ENCODE measurements at places on chromosomes 2 and 18. TPM values are rescaled to one million over a fixed set of nuclear protein-coding genes. Genes with fewer than 3 reads are reported as not detected.
A peak's percentile ranks its signal among the peaks of the same experiment; 100 is the strongest.

The KCNJ3 gene
- 2.4 TPM for total RNA-seq

The MYO3B gene
- total RNA-seq, result 3.9 TPM

The ABI2 gene
- total RNA-seq, result 34.7 TPM

The RTP5 gene
- total RNA-seq, result 0.24 TPM

The TUBB8B gene
- not detected for total RNA-seq

The SERPINB12 gene
- total RNA-seq, result 0.96 TPM

- no peak for DNase-seq
Measured at GRCh38 chr2:201866643-201867473, 60.5 kb downstream of the CDK15 start.

DNA sequence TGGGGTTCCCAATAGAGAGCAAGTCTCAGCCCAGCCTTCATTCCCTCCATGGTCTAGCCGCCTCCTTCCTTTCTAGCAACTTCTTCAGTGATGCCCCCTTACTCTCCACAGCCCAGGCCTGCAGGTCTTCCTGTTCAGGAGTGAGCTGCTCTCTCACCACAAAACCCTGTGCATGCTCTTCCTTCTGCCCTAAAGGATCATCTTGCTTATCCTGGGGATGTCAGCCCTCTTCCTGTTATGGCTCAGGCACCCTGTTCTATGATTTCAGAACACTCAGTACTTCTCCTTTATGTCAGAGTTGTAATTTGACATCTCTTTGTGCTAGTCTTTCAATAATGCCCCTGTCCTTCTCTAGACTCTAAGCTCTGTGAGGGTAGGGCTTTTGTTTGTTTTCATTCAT is 19.4 kb downstream of the TMEM178A start:
- DNase-seq, result no peak

DNA sequence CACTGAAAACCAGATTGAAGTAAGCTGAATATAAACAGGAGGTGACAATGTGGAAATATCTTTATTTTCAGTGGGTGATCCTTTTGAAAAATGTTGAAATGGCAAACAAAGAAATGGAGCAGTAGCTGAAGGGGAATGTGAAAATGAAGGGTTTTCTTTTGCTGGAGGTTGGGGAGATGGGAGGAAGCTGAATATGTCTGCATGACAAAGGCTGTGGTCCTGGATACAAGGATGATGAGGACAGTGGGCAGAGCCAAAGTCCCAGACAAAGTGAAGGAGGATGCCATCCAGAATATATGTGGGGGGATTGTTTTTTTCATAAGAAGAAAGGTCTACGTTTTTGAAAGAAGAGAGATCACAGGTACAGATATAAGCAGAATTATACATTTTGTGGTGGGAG is 6.7 kb downstream of the ALS2 start:
- DNase-seq, result no peak

DNA sequence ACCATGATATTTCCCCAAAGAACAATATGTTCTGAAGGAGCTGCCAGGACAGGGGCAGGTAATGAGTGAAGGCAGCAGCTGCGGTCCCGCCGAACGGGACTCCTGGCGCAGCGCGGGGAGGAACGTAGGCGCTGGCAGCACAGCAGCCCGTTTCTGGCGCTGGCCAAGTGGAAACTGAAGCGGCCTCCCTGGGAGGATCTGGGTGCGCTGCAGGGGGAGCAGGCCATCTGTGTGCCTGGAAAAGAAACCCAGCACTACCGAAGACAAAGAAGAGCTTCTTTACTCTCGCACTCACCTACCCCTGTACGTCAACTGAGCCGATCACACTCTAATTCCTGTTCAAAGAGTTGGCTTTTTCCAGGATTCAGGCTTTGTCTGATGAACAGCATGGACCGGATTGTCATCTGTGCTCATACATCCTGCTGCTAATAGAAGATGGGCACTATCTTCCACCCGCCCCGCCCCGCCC is 11.8 kb downstream of the G6PC2 start:
- DNase-seq, result peak; percentile 22

GRCh38 chr2:183383854-183384253 is 259.6 kb downstream of the NUP35 start:
- DNase-seq, result no peak

- DNase-seq, result peak; percentile 11
Measured at GRCh38 chr18:32372381-32373061, 98.2 kb downstream of the GAREM1 start.

DNA sequence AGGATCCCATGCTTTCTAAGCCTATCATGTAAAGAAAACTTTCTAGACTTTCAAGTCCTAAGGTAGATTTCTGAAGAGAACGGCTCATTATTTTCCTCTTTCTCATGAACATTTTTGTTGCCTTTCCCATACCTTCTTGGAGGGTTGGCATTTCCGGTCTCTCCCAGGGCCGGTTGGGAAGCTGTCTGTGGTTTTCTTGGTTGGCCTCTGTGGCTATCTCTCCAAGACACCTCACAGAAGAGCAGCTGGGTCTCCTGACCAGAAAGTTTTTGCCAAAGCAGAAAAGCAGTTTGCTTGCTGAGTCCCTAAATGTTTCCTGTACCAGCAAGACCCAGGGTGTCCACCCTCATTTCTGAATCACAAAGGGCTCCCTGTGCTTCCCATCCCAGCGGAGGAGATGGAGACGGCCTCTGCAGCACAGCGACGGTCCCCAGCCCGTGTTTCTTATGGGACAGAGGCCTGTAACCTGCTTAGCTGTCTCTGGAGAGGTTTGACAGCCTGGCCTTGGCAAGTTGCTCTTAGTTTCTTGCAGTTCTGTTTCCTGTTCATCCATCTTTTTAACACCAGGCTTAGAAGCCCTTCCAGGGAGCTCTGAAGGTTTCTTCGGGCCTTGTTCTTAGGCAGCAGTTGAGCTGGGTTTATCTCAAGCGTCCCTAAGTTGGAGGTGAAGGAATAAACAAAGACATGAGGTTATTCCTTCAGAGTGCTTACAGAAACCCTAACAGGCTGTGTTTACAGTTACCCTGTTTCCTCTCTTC is 39.8 kb downstream of the GREB1 start:
- no peak for DNase-seq

DNA sequence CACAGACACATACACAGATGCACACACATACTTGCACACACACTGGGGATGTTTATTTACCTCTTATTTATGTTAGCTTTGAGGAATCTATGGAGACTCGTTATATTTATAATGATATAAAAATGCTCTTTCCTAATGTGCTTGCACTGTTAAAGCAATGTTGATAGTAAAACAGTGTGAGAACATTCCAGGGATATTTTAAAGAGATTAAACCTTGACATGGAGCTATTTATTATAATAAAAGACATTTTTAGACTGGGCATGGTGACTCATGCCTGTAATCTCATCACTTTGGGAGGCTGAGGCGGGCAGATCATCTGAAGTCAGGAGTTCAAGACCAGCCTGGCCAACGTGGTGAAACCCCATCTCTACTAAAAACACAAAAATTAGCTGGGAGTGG is 557.3 kb upstream of the ZNF804A start:
- peak; percentile 32 for DNase-seq

DNA sequence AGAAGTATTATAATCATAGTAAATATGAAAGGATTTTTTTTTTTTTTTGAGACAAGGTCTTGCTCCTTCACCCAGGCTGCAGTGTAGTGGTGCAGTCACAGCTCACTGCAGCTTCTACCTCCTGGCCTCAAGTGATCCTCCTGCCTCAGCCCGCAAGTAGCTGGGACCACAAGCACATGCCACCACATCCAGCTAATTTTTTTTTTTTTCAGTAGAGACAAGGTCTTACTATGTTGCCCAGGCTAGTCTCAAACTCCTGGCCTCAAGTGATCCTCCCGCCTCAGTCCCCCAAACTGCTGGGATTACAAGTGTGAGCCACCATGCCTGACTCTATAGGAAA is 301.6 kb upstream of the STON1 start:
- no peak for DNase-seq

DNA sequence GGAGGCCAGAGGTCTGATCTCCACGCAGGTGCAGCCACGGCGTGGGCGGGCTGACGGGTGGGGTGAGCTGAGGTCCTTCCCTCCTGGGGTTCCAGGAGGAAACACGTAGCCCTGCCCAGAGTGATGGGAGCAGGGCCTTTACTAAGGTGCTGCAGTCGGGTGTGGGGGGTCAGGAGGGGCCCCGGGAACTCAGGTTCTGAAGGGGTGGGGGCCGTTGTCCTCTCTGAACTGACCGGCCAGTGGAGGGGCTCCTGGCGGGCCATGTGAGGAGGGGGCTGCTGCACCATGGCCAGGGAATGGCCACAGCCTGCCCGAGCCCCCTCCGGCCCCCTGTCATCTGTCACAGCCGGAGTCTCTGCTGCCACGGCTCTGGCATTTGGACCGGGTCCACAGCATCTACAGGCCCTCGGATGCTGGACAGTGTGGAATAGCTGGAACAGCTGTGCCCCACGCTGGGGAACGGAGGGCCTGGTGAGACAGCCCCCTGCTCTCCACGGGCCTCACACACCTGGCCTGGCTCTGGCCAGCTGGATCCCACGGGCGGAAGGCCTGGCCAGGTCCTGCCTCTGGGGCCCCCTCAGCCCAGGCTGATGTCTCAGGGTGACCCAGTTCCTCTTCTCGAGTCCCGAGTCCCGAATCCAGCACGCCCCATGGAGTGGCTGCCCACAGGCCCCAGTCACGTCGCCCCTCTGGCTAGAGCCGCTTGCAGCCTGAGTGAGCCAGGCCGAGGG is 145.6 kb upstream of the GPC1 start:
- no peak for DNase-seq

- DNase-seq, result peak; percentile 13
Measured at GRCh38 chr2:18883616-18884456, 294.5 kb upstream of the NT5C1B start.

DNA sequence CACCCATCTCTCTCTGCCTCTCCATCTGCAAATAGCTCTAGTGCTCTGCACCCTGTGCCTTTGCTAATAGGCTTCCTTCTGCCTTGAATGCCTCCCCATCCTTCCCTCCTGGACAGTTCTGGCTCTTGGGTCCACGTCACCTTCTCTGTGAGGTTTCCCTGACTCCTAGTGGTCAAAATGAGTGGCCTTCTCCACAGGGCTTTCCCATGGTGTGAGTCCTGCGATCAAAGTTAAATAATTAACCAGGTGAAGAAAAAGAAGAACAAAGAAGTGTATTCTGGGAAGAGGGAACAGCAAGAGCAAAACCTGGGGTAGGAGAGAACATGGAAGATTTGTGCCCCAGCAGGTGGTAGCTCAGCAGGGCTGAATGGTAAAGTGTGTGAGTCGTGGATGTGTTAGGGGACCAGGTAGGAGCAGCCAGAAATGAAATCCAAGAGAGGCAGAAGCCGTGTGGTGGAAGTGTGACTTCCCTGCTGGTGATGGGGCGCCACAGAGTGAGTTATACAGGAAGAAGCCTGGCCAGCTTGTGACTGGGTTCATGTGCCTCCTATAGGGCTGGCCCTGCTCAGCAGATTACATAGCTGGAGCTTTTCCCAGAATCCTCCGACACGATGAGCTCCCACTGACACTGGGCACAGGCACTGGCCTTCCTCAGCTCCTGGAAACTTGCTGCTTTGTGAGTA is 93.8 kb upstream of the LDAH start:
- DNase-seq, result peak; percentile 69

GRCh38 chr2:211434773-211435172 is 878.4 kb downstream of the CPS1 start:
- no peak for DNase-seq

- no peak for DNase-seq
Measured at GRCh38 chr18:50008306-50008705, 186.6 kb downstream of the MYO5B start.

DNA sequence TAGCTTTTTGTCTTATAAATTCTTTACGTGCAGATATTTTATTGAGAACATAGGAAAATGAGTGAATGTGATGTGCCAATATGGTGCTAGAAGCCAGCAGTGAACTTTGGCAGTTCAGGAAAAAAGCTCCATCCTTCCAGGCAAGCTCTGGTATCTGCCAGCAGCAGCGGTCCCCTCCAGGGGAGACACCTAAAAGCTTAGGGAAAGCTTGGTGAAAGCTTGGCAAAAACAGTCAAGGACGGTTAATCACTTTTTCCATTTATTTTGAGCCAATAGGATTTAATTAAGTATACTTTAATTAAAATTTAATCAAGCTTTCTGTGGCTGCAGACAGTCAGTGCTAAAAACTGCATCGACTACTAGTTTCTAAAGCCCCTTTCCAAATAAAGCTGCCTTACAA is 60.4 kb downstream of the PID1 start:
- no peak for DNase-seq

DNA sequence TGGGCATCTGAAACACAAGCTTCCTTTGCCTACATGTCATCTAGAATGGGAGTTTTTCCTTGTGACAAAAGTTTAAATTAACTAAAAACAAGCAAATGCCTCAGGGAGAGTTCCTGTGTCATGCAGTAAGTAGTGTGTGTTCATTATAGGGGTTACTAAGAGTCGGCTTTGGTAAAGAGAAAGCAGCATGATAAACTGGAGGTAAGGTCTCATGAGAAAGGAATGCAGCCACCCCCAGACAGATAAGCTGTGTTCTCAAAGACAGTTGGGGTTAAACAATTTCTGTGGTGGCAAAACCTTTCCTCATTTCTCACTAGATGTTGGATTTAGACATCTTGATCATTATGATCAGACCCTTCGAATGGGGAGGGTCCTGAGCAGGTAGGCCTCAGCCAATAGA is 129.7 kb downstream of the MAP4K4 start:
- peak; percentile 82 for DNase-seq

DNA sequence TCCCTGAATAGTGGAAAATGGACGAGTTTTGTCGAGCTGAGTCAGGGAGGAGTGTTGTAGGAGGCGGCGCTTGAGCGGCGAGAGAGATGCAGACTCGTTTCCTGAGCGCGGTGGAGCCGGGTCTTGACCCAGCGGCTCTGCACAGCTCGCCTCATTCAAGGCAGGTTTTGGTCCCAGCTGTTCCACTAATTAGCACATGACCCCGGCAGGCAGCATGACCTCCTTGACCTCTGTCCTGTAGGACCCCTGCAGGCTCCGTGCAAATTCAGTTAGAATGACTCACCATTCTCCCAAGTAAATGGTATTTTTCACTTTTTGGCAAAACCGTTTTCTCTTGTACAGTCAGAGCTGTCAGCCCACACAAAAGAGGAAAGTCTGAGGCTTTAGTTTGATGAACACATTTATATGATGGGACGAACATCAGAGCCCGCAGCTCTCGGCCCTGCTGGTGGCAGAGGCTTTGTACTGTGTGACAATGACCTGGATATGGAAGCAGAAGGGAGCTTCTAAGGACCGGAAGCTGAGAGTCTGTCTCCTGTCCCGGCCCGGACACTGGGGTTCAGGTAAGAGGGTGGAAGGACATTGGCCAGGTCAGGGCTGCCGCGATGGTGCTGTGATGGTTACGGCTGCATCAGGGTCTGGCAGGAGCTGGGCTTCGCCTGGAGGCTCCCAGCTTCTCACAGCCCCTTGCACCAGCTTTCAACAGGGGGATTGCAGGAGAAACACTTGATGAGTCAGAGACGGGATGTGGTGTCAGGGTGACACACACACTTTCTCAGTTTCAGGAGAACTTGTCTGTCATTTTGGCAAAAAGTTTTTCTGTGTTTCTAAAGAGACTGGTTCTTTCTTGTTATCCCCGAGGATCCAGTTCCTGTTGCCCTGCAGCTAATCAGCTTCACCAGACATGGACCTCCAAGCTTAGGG is 29.9 kb upstream of the ALKAL2 start:
- no peak for DNase-seq
